ENCODE measurements at places on chromosomes 5 and 9.

- DNase-seq: no peak
These were observed 115.4 kb downstream of the EHMT1 start for GRCh38 chr9:137734181-137734580.

GRCh38 chr9:96241391-96241809, 60.6 kb downstream of the HSD17B3 start:
- DNase-seq: no peak

DNA sequence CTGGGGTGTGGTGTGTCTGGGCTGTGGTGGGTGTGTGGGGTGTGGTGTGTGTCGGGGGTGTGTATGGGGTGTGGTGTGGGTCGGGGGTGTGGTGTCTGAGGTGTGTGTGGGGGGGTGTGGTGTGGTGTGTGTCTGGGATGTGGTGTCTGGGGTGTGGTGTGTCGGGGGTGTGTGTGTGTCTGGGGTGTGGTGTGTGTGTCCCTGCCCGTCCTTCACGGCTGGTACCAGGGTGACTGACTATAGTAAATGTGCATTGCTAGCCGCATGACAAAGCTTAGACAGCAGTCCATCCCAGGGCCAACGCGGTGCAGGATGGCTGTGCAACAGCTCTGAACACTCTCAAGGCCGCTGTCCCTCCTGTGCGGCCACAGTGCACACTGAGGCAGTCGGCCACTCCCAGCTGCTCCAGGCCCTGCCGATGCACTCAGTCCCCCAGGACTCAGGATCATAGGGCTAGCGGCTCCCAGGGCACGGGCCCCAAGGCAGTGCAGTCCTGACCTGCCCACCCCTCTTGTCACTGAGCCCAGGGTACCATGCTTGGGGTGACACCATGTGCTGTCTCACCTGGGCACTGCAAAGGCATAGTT, 54.0 kb downstream of the SECISBP2 start:
- no peak for DNase-seq

DNA sequence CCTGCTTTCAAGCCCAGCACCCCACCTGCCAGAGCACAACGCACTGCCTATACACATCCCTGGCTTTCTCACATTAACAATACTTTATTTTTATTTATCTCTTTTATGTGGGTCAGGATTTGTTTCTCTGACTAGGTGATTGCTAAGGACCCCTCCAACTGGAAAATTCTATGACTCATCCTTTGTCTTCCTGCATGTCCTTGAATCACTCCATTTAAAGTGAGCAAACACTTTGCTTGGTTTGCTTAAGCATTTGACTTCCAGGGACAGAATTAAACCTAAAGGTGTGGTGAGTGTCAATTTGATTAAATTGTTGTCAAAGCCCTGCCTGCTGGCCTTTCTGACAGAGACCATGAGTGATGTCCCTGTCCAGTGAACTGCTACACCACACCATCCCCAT, 536.5 kb upstream of the BRINP1 start:
- no peak for DNase-seq

Measured in testis (tissue), 5 donors.